ENCODE measurements at places on chromosomes 16 and 17.
A peak's percentile ranks its signal among the peaks of the same experiment; 100 is the strongest.

- DNase-seq: no peak
These were observed 39.4 kb upstream of the ZC3H18 start for GRCh38 chr16:88530858-88531203.

- no peak for DNase-seq
These were observed 32.6 kb downstream of the SHISA6 start for GRCh38 chr17:11273596-11273995.

- no peak for DNase-seq
These were observed 313.4 kb downstream of the HAPSTR1 start for GRCh38 chr16:9404811-9405210.

GRCh38 chr17:64661976-64662773 is at the start of gene SMURF2:
Gene SMURF2, minus strand, starts transcription at chr17:64662307. Its CDS starts 427 bp downstream, at chr17:64661880.
- peak; percentile 55 for DNase-seq

- DNase-seq: no peak
These were observed 14.6 kb downstream of the GRB7 start for GRCh38 chr17:39752241-39752881.

GRCh38 chr17:78144147-78144719 is 2.0 kb upstream of the C17orf99 start:
- no peak for DNase-seq

- peak; percentile 68 for DNase-seq
These were observed 16.0 kb downstream of the NDUFAF8 start for GRCh38 chr17:81254955-81255717.

GRCh38 chr16:17511340-17511739 is 40.6 kb upstream of the XYLT1 start:
- DNase-seq: no peak

DNA sequence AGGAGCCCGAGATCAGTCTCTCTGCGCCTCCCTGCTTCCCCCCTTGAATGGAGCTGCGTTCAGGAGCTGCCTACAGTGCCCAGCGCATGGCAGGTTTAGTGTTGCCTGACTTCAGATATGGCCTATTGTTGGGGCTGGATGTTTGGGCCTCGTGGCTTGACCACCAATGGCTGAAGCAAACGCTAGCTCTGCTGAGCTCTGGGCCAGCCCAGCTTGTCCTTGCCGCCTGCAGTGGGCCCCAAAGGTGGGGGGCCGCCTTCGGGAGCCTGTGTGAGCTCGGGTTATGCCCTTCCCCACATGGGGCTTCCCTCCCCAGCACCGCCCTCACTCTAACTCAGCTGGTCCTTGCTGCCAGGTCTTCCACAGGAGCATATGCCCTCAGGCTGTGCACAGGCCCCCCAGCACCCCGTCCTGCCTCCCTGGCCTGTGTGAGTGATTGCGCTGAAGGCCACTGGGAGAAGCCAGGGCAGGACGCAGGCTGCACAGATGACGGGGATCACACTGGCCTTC is 2.0 kb upstream of the METTL26 start:
- no peak for DNase-seq

GRCh38 chr16:79213214-79213613 is 387.3 kb downstream of the MAF start:
- DNase-seq: no peak

GRCh38 chr16:9465161-9465560 is 373.7 kb downstream of the HAPSTR1 start:
- DNase-seq: no peak

- DNase-seq: no peak
These were observed 2.8 kb downstream of the MED13 start for GRCh38 chr17:62062302-62062701.

DNA sequence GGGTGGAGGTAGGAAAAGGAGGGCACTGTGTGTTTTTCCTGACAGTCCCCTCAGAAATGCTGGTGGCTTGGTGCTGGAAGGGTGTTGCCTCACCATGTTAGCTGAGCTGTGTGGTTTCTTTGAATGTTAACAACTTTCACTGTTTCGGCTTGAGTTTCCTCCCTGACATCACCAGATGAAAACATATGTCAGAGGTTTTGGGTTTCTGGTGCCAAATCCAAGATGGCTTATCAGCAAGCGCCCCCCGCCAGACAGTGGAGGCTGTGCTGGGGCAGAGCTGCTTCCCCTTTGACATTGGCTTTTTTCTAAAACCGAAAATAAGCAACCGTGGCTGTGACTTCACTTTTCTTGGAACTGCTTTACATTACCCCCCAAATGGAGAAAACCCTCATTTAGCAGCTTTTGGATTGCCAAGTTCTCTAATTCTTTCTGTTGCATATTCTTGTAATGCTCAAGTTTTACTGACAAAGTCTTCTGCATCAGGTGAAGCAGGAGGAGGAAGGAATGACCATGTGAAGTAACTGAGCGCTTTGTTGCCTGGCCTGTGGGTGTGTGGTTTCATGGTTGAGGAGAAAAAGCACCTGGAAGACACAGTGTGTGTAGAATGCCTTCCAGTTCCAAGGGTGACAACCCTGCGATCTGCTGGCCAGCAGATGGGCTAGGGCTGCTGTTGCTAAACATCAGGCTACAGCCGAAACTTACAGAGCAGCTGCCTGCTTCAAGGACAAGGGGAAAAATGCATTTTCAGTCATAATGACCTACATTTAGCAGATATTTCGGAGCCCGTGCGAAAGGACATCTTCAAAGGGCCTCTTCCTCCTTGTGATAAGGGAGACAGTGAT is 9.7 kb downstream of the RMI2 start:
- DNase-seq: no peak

DNA sequence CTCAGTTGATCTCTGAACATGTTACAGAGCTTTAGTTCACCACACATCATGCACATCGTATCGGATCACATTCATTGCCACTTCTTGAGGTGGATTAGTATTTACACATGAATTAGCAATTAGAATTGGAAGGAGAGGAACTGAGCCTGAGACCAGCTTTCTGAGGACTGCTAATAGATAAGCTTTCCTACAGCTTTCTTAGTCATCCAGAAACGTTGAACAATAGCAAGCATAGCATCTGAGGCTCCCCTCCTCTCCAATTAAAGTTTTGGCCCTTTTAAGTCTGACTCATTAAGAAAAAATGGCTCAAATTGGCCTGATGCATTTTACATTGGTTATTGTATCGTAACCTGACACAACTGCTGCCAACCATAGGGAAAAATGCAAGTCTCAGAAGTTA is 1130.4 kb downstream of the CDH8 start:
- DNase-seq: no peak

- DNase-seq: no peak
These were observed 20.1 kb downstream of the NMT1 start for GRCh38 chr17:45081047-45081703.

DNA sequence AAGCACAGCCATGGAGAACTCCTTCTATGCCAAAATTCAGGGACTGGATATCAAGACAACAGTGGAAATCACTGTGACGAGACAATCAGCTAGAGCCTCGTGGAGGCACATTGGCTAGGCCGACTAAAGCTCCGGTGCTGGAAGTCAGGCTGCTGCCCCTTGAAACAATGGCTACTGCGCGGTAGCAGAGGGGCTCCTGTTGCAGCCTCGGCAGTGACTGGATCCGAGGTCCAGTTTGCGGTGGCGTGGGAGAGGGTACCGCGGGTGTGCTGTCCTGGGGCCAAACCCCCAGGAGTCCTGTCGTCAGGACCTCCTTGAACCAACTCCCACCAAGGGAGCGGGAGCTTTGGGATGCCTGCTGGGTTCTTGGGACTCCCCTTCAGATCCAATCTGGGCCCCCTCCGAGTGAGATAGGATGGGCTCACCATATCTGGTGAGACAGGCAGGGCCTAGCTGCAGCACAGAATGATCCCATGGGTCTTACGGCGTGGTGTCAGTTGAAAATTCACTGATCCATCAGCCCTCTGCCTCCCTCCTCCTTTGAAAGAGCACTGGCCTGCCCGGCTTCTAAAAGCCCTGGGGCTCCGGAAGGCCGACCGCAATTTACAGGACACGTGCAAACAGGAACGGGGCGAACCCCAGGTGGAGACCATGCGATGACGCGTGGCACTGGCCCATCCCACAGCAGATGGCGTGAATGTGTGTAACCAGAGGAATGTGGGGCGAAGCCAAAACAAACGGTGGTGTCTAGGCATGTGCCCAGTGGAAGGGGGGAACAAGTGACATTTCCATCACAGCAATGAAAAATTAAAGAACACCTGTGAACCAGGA is 15.8 kb upstream of the KCNJ18 start:
- DNase-seq: no peak

DNA sequence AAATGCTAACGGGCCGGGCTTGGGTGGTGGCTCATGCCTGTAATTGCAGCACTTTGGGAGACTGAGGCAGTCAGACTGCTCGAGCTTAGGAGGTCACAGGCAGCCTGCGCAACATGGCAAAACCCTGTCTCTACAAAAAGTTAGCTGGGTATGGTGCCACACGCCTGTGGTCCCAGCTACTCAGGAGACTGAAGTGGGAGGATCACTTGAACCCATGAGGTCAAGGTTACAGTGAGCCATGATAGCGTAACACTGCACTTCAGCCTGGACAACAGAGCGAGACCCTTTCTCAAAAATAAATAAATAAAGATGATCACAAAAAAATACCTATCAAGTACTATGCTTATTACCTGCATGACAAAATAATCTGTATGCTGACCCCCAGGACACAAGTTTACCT is 46.3 kb upstream of the INTS2 start:
- no peak for DNase-seq
